ENCODE measurements at places on chromosomes 6 and 20.

- no peak for DNase-seq
Observed at GRCh38 chr6:161596807-161597520, 323.1 kb upstream of the AGPAT4 start.

GRCh38 chr6:38192487-38192886, 373.0 kb downstream of the ZFAND3 start:
- no peak for DNase-seq

- DNase-seq, result peak; percentile 83
Observed at GRCh38 chr6:131909408-131910218, 41.6 kb downstream of the CCN2 start.

DNA sequence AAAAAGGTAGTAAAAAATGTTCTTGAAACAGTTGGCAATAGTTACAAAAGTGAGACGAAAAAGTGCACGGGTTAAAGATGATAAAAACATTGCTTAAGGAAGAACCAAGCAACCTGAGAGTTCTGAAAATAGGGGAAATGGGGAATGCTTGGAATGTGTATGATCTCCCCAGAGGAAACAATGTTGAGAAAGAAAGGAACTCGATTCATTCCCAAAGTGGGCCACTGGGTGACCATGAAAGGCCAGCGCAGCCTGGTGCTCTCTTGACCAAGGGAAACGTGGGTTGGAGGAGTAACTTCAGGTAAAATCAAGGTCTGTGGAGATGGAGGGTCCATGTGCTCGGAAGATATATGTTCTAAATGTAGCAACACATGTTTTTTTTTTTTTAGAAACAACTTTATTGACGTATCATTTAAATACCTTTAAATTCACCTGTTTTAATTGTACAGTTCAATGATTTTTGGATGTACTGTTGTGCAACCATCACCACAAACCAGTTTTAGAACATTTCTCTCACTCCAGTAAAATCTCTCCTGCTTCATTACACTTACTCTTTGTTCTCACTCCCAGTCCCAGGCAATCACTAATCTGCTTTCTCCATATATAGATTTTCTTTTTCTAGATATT, 34.5 kb upstream of the CEP85L start:
- DNase-seq, result no peak

DNA sequence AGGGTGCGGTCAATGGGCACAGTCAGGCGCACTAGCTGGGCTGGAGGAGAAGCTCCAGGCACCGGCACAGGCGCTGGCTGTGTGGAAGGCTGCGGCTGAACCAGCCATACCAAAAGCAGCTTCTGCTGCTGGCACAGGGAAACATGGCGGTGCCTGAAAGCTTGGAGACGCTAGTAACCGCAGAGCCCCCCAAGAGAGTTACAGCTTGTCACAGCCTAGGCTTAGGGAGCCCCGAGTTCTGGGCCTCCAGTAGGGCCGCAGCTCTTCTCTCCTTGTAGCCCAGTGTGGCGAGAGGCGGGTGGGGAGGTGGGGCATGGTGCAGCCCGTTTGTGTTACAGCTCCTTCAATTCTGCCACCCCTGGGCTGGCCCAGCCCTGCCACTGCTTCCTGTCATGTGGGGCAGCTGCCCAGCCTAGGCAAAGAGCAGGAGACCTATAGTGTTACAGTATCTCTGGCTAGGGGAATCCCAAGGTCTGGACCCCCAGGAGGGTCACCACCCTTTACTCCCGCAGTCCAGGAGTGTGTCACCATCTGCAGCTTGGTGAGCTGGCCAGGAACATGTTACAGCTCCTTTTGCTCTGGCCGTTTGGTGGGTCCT, 58.6 kb upstream of the MANEA start:
- no peak for DNase-seq

- DNase-seq, result peak; percentile 1
Observed at GRCh38 chr6:152004036-152004566, 196.6 kb downstream of the ESR1 start.

Measured in activated CD4-positive, alpha-beta T cell treated with anti-CD3 and anti-CD28 coated beads, Interleukin-2, Interleukin-6, amounts not matched to agents 100 ng/mL and 50 ng/mL, durations not matched to agents 16 hours and 8 hours (primary cell).